ENCODE measurements at places on chromosomes 1 and 21.

DNA sequence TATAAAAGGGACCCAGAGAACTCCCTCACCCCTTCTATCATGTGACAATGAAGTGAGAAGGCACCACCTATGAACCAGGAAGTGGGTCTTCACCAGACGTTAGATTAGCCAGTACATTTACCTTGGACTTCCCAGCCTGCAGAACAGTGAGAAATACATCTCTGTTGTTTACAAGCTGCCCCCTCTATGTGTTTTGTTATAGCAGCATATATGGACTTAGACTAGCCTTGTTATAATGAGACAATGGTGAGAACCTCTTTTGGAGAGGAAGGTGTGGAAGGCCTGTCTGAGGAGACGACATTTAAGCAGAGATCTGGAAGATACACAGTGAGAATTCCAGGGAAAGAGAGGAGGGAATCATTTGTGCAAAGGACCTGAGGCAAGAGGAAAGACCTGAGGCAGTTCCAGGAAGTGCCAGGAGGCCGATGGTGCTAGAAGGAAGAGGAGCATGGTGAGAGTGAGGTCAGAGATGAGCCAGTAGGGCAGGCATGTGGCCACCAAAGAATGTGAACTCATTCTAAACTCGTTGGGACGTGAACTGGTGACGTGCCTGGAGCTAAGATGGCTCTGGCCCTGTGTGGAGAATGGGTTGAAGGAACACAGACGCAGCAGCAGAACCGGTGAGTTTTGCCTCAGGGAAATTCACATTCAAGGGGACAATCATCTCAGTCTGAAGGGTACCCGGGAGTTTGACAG, 98.9 kb upstream of the IRF2BP2 start:
- peak; percentile 83 for DNase-seq

DNA sequence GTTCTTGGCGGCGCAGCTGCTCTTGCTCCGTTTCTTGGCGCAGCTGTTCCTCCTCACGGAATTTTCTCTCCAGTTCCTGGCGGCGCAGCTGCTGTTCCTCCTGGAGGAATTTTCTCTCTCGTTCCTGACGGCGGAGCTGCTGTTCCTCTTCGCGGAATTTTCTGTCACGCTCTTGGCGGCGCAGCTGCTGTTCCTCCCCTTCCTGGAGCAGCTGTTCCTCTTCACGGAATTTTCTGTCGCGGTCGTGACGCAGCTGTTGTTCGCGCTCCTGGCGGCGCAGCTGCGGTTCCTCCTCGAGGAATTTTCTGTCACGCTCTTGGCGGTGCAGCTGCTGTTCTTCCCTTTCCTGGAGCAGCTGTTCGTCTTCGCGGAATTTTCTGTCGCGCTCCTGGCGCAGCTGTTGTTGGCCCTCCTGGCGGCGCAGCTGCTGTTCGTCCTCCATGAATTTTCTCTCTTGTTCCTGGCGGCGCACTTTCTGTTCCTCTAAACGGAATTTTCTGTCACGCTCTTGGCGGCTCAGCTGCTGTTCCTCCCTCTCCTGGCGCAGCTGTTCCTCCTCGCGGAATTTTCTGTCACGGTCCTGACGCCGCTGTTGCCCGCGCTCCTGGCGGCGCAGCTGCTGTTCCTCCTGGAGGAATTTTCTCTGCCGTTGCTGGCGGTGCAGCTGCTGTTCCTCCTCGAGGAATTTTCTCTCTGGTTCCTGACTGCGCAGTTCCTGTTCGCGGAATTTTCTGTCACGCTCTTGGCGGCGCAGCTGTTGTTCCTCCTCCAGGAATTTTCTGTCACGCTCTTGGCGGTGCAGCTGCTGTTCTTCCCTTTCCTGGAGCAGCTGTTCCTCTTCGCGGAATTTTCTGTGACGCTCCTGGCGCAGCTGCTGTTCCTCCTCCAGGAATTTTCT, 7.0 kb downstream of the TCHH start:
- peak; percentile 85 for DNase-seq

- no peak for DNase-seq
These were observed 116.7 kb downstream of the LACTBL1 start for GRCh38 chr1:22855668-22856606.

DNA sequence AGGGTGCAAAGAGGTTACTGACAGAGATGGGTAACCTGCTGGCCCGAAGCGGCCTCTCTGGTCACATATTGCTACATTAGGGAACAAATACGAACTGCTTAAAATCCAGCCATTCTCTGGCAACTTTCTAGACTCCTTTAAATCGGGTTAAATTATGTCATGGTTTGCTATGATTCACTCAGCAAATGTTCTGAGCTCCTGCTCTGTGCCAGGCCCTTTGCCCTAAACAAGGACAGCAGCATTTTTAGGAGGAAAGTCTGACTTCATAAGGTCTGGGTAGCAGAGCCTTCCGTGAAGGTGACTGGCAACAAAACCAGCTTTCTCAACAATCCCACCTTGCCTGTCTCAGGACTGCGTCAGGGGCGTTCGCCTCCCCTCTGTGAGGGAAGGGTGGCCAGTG, 15.4 kb downstream of the ZP4 start:
- no peak for DNase-seq

DNA sequence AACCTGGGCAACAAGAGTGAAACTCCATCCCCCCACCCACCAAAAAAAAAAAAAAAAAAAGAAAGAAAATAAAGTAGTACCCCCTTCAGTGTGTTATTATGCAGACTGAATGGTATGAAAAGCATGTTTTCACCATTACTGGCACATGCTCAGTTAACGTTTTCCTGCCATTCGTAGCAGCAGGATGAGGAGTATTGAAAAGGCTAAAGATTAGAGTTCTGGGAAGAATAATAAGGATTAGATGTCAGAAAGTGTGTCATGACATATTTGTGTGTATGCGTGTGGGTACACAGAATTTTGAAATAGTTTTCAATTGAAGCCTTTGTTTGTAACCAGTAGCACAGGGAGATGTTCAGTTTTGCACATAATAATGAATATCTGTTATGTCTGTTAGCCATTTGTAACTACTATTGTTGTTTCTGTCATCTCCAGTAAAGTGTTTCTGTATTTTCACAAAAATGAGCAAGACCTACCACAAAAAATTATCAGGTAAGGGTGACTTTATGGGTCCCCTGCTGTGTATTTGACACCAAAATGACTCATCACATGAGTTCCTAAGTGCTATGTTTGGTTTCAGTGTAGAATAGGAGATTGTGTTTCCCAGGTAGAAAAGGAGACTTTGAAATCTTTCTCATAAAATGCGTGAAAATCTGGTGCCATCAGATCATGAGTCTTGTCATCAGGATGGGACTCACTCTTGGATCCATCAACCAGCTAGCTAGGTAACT, 358.9 kb downstream of the DISC1 start:
- DNase-seq, result no peak

DNA sequence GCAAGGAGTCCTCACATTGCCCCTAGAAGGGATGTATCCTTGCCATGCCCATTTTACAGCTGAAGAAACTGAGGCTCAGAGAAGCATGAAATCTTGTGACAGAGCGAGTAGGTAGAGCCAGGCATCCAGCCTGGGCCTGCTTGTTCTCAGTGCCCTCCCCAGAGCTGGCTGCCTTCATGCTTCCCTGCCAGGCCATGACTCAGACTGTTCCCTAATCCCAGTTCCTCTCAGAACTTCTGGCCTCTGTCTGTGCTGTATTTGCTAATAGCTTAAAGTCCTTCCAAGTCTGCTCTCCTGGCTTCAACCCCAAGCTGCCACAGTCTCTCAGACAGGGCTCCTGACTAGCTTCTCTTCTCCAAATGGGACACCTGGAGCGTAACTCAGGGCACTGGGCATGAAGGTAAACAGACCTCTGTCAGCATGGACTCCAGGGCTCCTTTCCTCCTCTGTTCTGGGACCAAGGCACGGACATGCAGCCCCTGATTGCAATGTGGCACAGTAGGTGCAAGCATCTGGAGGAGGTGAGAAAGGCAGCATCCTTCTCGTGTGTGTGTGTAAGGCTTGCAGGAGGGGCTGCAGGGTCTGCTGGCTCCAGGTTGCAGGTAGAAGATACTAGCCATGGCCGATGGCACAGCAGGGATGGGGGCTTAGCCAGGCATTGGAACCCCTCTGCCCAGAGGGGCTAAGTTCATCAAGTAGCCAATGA, 122.7 kb downstream of the HMGB4 start:
- peak; percentile 59 for DNase-seq

- DNase-seq, result peak; percentile 65
These were observed 7.3 kb upstream of the GNL2 start for GRCh38 chr1:37602750-37603694.

DNA sequence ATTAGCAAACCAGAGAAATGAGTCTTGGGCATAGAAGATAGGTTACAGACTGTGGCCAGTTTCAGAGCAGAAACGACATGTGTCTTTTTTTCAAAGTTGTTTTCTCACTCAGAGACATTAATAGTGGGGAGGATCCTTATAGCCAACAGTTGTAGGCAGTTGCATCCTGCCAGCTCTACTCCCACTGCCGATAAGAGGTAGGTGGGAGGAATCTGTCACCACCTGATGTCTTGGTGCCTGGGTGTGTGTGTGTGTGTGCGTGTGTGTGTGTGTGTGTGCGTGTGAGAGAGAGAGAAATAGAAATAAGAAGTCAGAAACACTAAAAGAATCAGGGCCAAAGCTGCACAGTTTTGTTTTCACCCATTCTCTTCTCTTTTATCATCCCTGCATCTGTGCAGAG, 219.5 kb downstream of the ZP4 start:
- no peak for DNase-seq

DNA sequence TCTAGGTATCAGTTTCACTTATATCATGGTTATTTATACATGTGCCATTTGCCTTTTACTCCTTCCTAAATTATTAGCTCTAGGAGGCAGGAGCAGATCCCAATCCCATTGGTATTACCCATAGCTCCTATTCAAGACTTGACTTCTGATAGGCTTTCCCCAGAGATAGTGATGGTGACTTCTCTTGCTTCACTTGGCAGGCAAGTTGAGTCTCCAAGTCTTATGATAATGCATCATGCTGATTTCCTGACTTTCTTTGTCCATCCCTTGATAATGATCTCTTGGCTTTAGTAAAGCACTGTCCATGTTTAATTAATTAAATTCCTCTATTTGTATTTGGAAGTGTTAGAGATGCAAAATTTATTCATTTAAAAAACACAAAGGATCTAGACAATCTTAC, 253.5 kb upstream of the ADAMTS5 start:
- DNase-seq, result no peak
